Stimulated activated CD8-positive, alpha-beta memory T cell treated with anti-CD3 and anti-CD28 coated beads, Interleukin-12 subunit alpha, Interleukin-12 subunit beta, amount 100 ng/mL, for 1 hour (primary cell): ENCODE measurements at places on chromosomes 1 and 21.

DNA sequence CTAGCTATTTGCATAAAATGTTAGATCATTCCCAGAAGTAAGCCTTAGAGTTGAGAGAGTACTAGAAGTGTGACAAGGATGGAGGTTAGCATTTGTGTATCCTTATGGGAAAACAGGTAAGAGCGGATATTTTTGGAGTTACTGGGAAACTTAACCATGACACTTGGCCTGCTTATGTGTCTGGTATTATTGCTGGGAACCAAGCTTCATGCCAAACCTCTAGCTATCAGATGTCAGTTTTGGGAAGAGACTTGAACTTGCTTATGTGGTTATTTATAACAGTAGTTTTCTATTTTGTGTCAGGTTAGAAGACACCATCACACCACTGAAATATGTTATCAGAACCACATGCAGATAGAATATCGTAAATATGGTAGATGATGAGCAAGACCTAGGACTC is 230.3 kb upstream of the SGIP1 start:
- no peak for DNase-seq

DNA sequence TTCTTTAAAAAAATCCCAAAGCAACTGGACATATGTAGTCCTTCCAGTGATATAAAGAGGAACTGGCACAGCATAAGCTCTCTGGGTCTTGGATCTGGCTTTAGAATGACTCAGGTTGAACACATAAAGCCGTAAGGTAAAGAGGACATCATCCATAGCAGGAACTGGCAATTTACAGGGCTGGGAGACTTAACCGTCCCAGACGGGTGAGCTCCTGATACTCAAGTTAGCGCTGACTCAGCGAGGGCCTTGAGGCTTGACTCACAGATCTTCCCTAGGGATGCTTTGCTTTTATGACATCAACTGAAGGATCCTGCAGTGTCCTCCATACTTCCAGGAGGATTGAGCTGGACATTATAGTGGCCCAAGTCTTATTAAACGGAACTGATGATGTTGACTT is 154.1 kb downstream of the CLIC6 start:
- DNase-seq = no peak

DNA sequence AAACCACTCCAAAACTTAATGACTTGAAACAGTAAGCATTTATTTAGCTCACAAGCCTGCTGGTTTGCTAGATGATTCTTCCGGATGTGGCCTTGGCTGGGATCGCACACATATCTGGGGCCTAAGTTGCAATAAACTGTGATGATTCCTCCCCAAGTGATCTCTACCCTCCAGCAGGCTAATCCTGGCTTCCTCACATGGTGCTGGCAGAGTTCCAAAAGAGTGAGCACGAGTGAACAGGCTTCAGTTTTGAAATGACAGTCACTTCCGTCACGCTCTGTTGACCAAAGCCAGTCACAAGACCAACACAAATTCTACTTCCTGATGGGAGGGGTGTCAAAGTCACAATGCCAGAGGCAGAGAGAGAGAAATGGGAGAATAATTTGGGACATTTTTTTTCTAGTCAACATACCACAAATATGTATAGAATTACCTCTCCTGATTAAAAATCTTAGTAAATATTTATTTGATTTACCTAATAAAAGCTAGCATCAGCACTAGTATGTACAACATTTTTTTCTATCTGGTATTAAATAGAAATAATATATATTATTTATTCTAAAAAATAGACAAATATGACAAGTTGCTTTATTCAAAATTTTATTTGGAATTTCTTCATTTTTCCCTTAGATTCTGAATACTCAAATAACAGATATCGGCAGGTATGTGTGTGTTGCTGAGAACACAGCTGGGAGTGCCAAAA is 292.7 kb downstream of the TPR start:
- no peak for DNase-seq

DNA sequence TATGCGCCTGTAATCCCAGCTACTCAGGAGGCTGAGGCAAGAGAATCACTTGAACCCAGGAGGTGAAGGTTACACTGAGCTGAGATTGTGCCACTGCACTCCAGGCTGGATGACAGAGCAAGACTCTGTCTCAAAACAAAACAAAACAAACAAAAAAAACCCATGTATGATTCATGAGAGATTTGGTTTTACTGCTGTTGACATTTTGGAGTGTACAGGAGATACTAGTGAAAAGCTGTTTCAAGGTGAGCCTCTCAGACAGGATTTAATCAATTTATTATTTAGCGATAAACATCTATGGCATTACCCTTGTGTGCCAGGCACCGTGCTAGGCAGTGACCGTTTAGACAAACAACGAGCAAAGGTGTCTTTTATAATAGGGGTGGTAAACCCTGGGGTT is 16.5 kb downstream of the LHX4 start:
- no peak for DNase-seq

- no peak for DNase-seq
These were observed 73.9 kb downstream of the SLC66A1 start for GRCh38 chr1:19385869-19386591.

DNA sequence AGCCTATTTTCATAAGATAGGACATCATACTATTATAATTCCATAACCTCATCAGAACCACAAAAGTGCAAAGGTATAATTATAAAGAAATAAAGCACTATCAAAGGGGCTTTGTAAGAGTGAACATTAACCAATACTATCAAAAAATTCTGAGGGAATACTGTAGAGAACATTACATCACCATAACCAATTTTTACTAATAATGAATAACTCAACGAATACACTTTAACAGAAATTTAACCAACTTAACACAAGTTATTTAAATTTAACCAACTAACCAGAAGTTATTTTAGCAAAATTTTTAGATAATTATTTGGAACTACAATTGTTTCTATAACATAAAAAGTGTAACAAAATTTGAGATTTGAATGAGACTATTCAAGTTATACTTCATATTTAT is 34.8 kb downstream of the ZSWIM5 start:
- DNase-seq = no peak

DNA sequence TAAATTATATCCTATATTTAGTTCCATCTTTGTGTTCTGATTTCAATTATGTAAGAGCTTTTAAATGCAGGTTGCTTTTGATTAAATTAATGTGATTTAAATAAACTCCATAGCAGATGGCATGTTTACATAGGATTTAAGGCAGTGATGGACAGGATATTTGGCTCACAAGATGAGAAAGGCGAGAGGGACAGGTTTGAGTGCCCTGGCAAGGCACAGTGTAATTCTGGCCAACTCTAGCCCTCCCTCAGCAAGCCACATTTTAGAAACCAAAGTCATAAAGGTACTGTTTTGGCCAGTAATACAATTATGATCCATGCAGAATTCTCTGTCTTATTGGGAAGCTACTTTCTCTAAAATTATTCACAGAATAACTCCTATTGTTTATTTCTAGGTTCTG is 50.6 kb upstream of the C1orf146 start:
- DNase-seq = no peak

- DNase-seq = no peak
These were observed 53.6 kb downstream of the PEX14 start for GRCh38 chr1:10528066-10529014.

DNA sequence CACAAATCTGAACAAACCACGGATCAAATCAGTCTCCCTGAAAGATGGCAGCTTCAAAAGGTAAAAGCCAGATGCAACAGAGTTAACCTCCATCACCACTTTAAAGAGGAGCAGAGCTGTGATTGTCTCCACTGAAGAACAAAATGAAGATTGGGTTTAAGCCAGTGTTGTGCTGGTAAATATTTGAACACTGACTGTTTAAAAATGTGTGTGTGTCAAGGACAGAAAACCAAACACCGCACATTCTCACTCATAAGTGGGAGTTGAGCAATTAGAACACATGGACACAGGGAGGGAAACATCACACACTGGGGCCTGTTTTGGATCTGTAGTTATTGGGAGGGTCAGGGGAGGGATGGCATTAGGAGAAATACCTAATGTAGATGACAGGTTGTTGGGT is 83.9 kb downstream of the ST6GALNAC5 start:
- no peak for DNase-seq

DNA sequence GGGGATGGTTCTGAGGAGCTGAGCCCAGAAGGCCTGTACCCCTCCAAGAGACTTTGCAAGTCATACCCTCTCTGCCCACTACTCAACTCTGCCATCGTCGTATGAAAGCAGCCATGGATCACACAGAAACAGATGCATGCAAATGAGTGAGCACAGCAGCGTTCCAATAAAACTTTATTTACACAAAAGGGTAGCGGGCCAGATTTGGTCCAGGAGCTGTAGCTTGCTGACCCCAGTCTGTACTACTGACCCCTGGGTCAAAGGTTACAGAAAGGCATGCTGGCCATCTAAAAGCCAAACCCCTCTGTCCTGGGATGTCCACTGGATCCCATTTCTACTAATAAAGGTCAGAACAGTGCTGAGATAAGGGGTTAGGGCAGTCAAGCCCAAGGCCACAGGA is 8.8 kb upstream of the AGTRAP start:
- no peak for DNase-seq

GRCh38 chr1:2132222-2133038 is 62.1 kb downstream of the FAAP20 start:
- DNase-seq = no peak

- no peak for DNase-seq
These were observed 11.0 kb downstream of the ALDH4A1 start for GRCh38 chr1:18891426-18891780.

GRCh38 chr1:218200979-218201378 is 84.1 kb upstream of the RRP15 start:
- DNase-seq = no peak

- no peak for DNase-seq
These were observed 5.7 kb downstream of the IL23R start for GRCh38 chr1:67171978-67172377.

- no peak for DNase-seq
These were observed 18.8 kb downstream of the OPRD1 start for GRCh38 chr1:28830814-28831213.

- no peak for DNase-seq
These were observed 2.7 kb downstream of the WDTC1 start for GRCh38 chr1:27237112-27237511.

DNA sequence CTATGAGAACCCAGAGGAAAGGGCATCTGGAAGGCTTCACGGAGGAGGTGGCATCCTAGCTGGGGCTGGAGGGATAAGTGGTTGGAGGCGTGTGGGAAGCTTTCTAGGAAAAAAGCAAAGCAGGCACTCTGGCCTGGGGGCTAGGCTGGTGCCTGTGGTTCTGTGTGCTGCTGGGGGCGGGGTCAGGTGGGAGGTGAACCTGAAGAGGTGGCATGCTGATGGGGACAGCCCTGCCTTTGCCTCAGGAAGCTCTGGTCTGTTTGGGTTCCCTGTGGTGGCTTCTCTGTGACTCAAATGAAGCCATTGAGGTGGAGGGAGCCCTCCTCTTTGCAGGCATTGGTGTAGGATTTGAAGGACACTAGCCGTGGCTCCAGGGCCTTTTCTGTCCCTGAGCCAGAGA is 221.6 kb upstream of the POU3F1 start:
- no peak for DNase-seq

DNA sequence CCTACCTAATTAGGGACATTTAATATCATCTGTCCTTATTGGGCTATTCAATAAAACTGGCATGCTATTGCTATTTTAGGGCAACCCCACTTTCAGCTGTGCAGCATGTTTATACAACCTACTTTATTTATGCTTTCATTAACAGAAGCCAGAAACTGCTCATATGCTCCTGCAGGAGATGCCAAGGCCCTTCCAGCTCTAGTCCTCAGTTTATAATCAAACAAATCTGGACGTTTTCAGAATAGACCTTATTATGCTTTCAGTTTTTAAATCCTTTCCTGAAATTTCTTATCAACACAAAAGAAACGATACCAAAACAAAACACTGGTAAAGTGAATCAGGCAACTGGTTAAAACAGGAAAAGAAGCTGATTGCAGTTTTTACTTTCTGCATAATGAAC is 53.2 kb downstream of the PTGS2 start:
- no peak for DNase-seq

DNA sequence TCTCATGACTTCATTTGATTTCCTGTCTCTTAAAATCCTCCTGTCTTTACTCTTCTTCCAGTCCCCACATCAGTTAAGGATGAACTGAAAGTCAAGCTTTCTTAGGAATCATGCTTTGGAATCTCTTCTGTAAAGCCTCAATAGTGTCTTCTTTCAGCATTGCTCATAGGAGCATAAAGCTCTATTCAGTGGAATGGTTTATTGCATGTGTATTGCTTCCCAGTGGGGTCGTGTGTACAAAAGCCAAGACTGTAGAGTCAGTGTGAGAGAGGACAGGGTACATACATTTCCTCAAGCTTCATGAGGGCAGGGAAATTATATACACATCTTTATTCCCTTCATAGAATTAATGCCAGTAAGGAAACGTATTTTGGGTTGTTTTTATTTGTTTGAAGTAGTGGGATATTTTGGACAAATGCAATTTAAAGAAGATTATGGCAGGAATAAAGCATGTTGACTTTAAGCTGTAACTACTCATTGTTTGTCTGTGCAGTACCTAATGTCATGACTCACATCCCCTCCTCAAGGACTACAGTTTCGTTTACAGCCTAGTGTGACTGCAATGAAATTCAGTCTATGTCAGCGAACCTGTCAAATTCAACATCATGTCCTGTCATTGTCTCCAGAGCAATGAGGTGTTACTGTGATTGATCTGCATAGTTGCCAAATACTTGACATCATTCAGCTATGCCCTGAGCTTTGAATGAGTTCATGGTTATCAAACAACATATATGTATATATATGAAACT is 2164.2 kb downstream of the NCAM2 start:
- no peak for DNase-seq

GRCh38 chr1:203571661-203572060 is 55.0 kb upstream of the ATP2B4 start:
- no peak for DNase-seq

- no peak for DNase-seq
These were observed 105.2 kb downstream of the SLC35F3 start for GRCh38 chr1:234009668-234010067.

DNA sequence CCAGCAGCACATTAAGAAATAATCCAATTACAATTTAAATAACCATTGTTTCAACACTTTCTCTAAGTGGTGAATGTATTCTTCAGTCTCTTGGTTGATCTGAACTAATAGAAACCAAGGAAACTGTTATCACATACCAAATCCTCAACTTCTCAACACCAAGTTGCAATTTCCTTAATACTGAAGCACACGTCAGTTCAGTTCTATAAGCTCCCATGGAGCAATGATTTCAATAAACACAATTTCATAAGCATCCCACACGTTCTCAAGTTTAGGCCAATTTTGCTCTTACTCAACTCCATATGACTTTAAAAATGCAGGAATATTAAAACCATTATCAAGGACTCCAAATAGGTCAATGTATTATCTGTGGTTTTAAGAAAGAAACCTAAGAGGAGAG is 5.8 kb upstream of the ERG start:
- DNase-seq = no peak

GRCh38 chr21:14753466-14754258 is 207.5 kb upstream of the SAMSN1 start:
- no peak for DNase-seq

- DNase-seq = no peak
These were observed 10.9 kb downstream of the AKNAD1 start for GRCh38 chr1:108845991-108846390.

DNA sequence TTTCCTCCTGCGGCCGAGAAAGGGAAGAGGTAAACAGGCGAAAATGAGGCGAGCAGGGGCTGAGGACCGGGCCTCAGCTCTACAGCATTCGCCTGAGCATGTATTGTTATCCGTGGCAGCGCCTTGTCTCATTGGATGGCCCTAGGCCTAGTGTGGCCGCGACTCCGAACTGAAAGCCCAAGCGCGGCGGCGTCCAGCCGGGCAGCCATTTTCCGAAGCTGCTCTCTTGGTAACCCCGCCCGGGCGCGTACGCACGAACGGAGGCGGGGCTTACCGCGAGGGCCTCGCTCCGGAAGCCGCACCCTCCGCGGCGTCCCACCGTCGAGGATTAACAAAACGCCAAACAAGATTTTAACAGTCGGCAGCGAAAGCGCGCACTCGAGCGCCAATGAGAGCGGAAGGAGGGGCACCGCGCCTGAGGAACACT is 797 bp upstream of the USP1 start:
- peak; percentile 93 for DNase-seq
